NCI-H2029 (cell line): ENCODE measurements at places on chromosomes 5 and 9.

- no peak for DNase-seq
Measured at GRCh38 chr9:22201256-22201655, 192.2 kb upstream of the CDKN2B start.

- no peak for DNase-seq
Measured at GRCh38 chr5:75235711-75236110, 967 bp downstream of the ANKRD31 start.

DNA sequence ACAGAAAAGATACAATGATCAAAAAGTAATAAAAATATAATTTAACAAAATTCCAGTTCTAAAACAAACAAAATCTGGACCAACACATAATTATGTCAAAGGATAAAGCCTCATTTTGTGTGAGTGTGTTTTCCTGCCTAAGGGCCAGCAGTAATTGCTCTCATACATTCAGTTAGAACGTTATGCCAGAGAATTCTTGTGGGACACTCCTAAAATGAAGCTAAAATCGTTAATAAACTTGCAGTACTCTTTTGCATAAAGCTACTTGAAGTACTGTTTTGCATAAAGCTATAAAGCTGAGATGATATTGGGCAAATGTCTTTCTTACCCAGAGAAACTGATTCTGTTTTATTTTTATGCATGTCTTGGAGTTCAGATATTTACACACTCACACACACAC lies 1072.3 kb downstream of the MAT2B start:
- DNase-seq, result no peak

- DNase-seq, result no peak
Measured at GRCh38 chr5:155332618-155333017, 319.1 kb downstream of the KIF4B start.

DNA sequence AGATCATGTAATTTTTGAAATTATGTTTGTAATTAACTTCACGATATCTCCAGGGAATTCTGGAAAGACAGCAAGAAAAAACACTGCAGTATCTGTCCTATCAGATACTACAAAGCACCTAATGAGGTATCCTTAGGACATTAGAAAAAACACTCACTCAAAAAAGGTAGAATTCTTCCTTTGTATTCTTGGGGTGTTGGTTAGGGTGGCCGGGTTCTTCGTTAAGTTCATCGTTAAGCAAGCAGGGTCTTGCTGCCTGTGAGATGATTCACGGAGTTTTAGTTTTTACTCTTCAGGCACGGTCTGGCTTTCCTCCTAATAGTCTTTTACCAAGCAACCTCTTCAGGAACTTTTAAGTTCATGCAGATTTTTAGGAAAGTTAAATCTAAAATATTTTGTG lies 91.4 kb upstream of the IRX4 start:
- no peak for DNase-seq

GRCh38 chr5:176529741-176530141 lies 7.5 kb downstream of the RNF44 start:
- DNase-seq, result no peak

DNA sequence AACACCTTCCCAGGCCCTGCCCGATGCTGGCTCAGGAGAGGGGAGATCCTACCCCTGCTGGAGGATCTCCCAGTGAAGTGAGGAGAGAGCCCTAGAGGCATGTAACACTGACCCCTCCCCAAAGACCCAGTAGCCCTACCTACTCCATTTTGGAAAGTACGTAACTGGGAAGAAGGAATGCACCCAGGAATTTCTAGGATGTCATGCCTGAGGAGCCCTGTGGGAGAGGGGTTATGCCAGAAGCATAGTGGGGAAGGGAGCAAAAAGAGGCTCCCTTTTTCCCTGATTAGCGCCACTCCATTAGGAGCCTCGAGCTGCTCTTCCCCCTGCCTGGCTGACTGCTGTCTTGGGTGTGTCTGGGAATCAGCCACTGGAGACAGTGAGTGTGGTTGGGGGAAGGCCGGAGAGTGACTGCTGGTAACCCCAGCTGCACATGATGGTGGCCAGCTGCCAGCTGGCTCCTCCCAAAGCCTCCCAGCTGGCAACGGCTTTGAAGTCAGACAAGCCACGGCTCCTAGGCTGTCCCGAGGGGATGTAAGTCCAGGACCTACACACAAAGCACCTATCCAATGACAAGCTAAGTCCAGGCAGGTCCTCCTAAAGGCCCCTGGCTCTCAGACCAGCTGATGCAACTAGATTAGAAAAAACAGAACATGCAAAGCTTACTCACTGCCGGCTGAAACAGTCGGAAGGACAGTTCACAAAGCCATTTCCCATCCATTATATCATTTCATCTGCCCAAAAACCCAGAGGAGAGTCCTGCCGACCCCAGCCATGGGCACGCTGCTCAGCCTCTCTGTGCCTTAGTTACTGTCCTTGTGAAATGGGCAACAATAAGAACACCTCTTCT lies 136.5 kb upstream of the ABCA1 start:
- peak; percentile 93 for DNase-seq

- DNase-seq, result peak; percentile 47
Measured at GRCh38 chr5:141484641-141485311, at the start of gene PCDHGC4. Gene PCDHGC4 (plus strand): TSS chr5:141485030. CDS start chr5:141485174, 144 bp downstream.
